ENCODE measurements at places on chromosomes 12 and 14.
A peak's percentile ranks its signal among the peaks of the same experiment; 100 is the strongest.

DNA sequence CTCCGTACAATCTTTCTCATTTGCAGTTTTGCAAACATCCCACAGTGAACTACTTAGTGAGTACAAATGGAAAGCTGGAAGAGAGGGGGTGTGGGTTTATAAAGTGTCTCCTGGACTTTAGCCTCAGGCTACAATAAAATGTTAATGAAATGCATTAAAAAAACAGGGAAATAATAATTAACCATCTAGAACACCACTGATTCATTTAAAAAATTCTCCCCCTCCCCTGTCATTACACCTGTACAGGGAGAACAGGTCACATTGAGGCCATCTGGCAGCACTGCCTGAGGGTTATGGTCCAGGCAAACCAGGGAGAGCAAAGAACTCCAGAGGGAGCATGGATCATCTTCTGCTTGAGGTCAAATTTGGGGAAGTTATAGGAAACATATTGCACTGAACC lies 96.3 kb downstream of the TSPAN8 start:
- no peak for DNase-seq

DNA sequence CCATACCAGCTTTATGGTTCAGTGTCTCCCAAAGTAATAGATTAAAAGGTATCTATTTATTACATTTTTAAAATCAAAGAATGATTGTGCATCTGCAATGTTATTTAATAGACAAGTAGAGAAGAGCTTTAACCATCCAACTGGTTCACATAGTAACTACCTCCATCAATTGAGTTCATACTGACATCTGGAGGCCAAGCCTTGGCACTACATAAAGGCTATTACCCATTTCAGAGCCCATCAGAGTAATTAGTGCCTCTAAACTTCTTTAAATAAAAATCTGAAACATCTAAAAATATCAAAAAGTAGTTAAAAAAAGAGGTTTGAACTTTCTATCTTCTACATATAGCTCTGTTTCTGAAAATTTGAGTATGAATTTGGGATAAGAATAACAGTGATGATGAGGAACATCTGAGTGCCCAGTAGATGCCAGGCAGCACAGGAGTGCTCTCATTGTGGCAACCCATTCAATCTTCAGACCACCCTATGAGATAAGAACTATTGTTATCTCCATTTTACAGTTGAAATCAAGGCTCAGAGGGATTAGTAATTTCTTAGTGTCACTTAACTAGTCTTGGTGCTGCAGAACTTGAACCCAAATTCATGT lies 132.9 kb upstream of the DAAM1 start:
- no peak for DNase-seq

GRCh38 chr14:91380610-91381371 lies 36.8 kb downstream of the CCDC88C start:
- DNase-seq, result peak; percentile 36

DNA sequence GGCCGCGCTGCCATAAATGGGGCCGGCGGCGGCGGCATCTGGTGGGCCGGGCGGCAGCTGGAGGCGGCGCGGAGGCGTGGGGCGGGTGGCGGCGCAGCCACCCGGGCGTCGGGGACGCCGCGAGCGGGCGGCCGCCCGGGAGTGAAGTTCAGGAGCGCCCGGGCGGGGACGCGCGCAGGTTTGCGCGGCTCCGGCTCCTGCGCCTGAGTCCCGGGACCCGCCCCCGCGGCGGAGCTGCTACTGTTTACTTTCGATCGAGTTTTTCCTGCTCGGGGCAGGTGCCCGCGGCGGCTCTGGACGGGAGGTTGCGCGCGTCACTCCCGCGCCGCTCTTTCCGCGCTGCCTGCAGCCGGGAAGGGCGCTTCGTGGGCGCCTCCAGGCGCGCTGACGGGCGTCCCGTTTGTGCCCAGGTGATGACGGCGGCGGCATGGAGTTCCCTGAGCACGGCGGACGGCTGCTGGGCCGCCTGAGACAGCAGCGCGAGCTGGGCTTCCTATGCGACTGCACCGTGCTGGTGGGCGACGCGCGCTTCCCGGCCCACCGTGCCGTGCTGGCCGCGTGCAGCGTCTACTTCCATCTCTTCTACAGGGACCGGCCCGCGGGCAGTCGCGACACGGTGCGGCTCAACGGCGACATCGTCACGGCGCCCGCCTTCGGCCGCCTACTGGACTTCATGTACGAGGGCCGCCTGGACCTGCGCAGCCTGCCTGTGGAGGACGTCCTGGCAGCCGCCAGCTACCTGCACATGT lies at the start of gene ZBTB42:
ZBTB42 (plus strand) TSS at position 331 of the 749 bp plus-strand sequence; CDS start at position 428, 97 bp downstream.
- DNase-seq, result peak; percentile 69

GRCh38 chr14:103748534-103748857 lies 32.9 kb downstream of the ZFYVE21 start:
- DNase-seq, result no peak

- DNase-seq, result no peak
Measured at GRCh38 chr12:31804185-31804504, 75.3 kb upstream of the AMN1 start.

DNA sequence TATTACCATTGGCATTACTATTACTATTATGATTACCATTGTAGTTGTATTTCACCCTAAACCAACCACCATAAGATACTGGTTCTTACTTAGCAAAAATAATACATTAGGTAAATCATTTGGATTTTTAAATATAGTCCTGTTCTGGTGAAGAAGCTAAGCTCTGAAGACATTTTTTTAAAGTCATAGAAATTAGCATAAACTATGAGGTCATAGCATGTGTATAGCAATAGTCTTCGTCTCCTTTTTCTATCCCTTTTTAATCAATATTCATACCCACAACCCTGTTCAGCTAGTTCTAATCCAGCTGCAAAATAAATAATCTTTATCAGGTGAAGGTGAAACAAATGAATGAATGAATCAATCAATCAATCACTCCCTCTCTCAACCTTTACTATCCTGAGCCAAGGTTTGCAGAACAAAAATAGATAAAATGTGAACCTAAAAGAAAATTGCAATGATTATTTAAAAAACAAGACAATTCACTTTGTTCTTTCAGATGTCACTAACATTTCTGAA lies 134.5 kb downstream of the STXBP6 start:
- DNase-seq, result no peak

DNA sequence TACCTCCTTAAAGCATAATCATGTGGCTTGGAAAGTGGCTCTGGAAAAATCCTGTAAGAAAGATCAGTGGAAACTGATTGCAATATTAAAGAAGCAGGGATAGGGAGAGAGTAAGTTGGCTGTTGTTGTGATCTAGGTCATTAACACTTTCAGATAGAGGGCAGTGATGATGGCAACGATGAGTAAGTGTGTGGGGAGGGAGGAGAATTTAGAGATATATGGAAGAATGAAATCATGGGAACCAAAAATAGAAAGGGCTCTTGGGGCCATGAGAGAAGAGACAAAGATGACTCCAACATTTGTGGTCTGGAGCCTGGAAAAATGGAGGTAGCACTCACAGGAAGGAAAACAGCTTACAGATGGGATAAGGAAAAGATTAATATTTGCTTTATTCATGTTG lies 23.3 kb downstream of the SNRPF start:
- DNase-seq, result no peak

DNA sequence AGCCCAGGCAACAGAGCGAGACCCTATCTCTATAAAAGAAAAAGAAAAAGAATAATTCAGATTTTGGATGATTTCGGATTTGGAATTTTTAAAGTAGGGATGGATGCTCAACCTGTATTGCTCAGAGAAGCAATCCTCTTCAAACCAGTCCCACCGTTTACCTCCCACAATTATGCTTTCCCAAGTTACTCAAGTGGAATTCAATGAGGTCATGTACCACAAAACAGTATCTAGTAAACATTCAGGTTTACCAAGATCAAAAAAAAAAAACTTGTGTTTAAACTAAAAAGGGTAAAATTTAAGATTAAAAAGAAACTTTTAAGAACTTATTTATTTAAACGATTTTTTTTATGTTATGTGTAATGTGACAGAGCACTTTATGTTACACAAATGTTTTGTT lies 2.5 kb downstream of the KDM5A start:
- no peak for DNase-seq

DNA sequence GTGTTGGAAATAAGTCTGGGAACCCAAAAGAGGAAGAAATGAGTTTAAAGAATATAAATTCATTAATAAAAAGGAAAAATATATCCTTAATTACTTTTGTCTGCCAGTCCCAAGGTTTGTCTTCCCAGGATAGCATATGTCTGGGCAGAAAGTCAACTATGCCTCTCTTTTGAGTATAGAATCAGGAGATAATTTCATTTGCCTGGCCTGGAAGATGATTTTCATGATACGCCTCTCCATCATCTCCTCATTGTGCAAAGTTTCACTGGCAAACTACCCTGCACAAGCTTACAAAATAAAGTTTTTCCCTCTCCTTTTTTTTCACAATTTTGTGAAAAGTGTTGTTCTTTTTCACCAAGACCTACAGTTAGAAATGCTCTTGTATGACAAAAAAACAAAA lies 340.8 kb downstream of the EGLN3 start:
- no peak for DNase-seq

- no peak for DNase-seq
Measured at GRCh38 chr14:94028450-94028826, 2.3 kb downstream of the OTUB2 start.

- no peak for DNase-seq
Measured at GRCh38 chr12:116636608-116637519, 77.7 kb downstream of the MAP1LC3B2 start.

DNA sequence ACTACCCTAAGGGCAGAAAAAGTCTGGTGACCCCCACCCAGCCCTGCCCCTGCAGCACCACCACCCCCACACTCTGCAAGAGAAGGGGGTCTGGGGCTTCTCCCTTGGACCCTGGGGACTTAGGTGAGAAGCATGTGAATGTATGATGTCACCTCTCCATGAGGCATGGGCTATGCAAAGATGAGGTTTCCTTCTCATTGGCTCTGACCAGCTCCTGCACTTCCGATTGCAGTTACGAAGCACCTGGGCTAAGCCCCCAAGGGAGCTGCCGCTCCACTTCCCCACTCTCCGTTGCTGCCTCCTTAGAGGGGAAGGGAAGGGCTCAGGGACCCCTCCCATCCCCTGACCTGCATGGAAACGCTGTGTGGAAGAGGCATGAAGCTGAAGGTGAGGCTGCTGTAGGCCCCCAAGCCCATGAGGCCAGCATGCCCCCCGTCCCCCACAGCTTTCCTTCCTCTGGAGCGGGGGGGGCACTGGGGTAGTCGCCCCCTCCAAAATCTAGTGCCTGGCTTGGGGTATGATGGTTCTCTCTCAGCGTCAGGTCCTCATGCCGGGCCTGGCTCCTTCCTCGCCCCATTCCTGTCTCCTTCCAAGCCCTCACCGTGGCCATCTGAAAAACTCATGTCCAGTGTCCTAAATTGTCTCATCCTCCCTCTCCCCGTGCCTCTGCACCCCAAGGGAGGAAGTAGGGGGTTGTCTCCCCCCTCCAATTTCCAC lies 5.5 kb upstream of the DDX23 start:
- DNase-seq, result no peak

GRCh38 chr14:68297876-68298468 lies 478.4 kb downstream of the RAD51B start:
- no peak for DNase-seq

DNA sequence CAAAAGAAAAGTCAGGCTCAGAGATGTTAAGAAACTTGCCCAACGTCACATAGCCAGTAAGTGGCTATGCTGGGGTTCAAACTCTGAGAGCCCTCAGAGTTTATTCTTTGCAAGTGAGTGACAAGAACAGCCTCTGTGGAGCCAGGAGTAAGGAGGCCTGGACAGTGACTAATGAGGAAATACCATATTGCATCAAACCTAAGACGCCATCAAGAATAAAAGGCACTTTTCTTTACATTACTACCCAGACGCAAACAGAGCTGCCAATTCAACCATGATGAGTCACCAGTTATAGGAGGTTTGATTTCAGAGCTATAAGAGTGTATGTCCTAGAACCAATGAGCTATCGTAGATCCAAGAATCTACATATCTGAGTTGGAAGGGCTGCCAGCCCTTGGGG lies 9.4 kb downstream of the TNFRSF1A start:
- DNase-seq, result no peak

GRCh38 chr14:104830781-104831180 lies 29.9 kb downstream of the ZBTB42 start:
- no peak for DNase-seq

DNA sequence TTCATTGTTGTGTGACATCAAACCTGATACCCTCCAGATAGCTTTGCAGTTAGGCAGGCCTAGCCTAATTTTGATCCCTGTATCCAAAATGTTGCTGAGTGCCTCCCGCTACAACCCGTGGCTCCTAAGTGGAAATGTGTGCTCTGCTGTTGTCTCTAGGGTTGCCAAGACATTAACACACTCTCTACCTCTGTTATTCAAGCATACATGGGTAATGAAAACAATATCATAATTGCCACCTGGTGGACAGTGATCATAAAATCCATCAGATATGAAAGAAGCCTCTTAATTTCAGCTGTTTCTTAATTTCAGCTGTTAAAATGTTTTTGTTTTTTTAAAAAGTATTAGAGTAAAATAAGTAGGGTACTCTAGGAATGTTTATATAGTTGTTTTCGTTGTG lies 93.5 kb downstream of the PLEKHA5 start:
- DNase-seq, result no peak

DNA sequence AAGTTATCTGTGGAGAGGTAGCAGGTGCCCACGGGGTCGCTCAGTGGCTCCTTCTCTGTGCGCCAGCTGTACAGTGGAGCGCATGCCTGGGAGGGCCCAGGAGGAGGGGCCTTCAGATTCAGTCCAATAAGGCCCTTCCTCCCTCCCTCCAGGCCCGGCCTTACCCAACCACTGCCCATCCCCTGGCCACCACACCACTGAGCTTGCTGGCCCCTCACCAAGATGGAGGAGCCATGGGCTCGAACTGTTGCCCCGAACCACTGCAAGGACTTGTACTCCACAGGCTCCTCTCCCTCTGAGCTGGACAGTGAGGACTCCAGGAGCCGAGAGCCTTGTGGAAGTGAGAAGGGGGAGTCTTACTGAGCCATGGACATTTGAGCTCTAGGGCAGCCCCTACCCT lies 9.8 kb downstream of the ITGA5 start:
- no peak for DNase-seq

DNA sequence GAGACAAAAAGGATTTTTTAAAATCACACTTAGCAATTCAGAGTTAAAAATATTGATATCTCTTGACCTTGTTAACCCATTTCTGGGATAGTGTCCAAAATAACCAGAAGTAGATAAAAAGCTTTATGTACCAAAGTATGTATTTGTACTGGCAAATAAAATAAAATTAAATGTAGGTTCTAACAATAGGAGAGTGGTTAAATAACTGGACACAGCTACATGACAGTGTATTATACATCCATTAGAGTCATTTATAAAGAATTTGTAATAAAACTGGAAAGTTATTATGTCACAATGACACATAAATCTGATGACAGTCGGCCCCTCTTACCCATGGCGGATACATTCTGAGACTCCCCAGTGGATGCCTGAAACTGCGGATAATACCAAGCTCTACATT lies 34.0 kb downstream of the BMAL2 start:
- DNase-seq, result no peak

DNA sequence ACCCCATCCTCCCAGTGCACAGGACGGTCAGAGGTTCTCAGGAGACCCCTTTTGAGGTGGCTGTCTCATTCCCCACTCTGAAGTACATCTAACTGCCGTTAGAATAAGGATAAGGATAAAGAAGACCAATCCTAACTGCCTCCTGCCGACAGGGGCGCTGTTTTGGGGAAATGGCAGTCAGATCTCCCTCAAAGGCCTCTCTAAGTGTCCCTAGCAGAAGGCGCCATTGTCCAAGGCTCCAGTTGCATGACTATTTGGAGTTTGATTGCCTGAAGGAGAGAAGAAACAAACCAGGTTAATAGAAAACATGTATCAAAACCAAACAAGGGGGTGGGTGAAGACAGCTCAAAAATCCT lies 29.1 kb upstream of the KLRB1 start:
- DNase-seq, result no peak

GRCh38 chr12:67391034-67391433 lies 121.9 kb downstream of the CAND1 start:
- no peak for DNase-seq

GRCh38 chr14:104642540-104642868 lies 37.9 kb upstream of the TMEM179 start:
- no peak for DNase-seq
